CD14-positive monocyte (primary cell): ENCODE measurements at places on chromosomes 16 and 17. TPM values are rescaled to one million over a fixed set of nuclear protein-coding genes. Genes with fewer than 3 reads are reported as not detected.

CRISPLD2 gene
- 69.0 TPM for polyA plus RNA-seq

P2RX1 gene
- polyA plus RNA-seq, result 33.8 TPM

FOXN1 gene
- not detected for polyA plus RNA-seq

ABI3 gene
- polyA plus RNA-seq, result 43.2 TPM

TRIM72 gene
- 0.04 and 0.05 TPM in 2 replicates for polyA plus RNA-seq
